Activated T-cell treated with anti-CD3 and anti-CD28 coated beads, Interleukin-2, amount 50 U/mL, for 72 hours (primary cell): ENCODE measurements at places on chromosomes 7 and 10. TPM values are rescaled to one million over a fixed set of nuclear protein-coding genes. Genes with fewer than 3 reads are reported as not detected.

GRCh38 chr10:48782386-48782785, 97.7 kb downstream of the WDFY4 start:
- no peak for DNase-seq

- DNase-seq, result no peak
These were observed 90.3 kb downstream of the FAM204A start for GRCh38 chr10:118251791-118252190.

DNA sequence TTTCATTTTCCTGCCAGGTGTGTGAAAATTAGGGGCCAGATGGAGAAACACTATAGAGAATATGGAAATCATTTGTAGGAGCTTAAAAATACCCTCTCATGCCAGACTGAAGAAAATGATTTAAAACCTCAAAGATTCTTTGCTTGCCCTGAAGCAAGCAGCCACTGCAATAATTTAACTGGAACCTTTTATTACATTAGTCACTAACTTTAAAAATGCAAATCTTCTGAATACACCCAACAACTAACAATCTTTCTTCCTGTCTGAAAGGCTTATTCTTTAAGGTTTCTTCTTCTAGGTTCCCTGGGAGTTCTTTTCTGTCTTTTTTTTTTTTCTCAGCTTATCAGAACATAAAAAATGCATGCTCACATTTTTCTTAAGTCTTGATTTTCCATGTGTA, 238.5 kb upstream of the KMT2E start:
- no peak for DNase-seq

DNA sequence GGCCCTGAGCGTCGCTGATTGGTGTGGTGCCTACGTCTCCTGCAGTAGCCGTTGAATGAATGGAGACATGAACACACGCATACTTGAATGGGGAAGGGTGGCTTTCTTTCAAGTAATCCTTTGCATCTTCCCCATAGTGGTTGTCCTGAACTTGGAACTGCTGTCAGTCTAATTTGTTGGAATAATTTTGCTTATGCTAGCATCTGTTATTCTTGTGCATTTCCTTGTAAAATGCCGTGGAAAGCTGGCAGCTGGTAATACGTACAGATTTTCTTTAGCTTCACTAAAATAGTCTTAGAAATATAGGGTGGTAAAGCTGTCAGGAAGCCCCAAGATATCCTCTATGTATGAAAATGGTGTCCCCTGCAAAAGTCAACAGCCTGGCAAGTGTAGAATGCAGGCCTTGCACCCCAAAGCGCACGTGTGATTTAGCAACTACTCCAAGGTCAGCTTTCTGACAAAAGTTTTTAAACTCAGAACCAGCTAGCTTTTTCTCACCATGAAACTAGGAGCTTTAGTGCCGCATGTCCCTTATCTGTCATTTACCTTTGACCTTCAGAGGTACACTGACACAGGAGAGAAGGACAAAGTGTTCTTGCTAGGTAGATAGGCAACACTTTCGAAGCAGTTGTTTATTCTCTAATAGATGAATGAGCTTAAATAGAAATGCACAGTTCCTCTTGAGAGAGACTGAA, 70.8 kb downstream of the RBM33 start:
- DNase-seq, result no peak

GRCh38 chr7:17526621-17527020, 228.2 kb downstream of the AHR start:
- DNase-seq, result no peak

ZNF727 gene
- total RNA-seq, result 0.19 TPM

MMD2 gene
- total RNA-seq, result not detected
